ENCODE measurements at places on chromosomes 7 and 10. TPM values are rescaled to one million over a fixed set of nuclear protein-coding genes. Genes with fewer than 3 reads are reported as not detected.

GRCh38 chr10:73469579-73469978, 26.2 kb downstream of the PPP3CB start:
- peaks cover 98% of the 10 kb centered on the region for H3K36me3 ChIP-seq
- no peak overlapping the region for H3K27ac ChIP-seq
- H3K4me3 ChIP-seq, result no peak overlapping the region
- H3K4me1 ChIP-seq, result no peaks in the 10 kb centered on the region
- DNase-seq, result no peak

DNA sequence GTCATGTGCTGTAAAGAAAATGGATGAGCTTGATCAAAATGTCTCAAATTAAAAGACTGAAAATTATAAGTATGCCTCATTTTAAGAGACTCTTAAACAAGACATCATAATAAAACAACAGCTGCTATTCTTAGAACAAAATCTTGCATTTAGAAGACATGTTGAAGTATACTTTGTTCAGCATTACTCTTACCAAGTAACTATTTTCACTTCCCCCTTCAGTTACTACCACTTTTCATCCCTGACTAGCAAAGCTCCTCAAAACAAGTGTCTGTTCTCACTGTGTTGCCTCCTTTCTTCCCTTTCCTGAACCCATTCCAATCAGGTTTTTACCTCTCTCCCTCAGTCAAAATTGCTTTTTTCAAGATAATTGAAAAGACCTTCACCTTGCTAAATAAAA, 31.6 kb downstream of the ELAPOR2 start:
- H3K36me3 ChIP-seq, result no peaks in the 10 kb centered on the region
- H3K27me3 ChIP-seq, result no peaks in the 10 kb centered on the region
- H3K4me3 ChIP-seq, result no peak overlapping the region

GRCh38 chr10:130964771-130965170, 346.8 kb downstream of the TCERG1L start:
- H3K27ac ChIP-seq, result no peak overlapping the region
- no peaks in the 10 kb centered on the region for H3K27me3 ChIP-seq
- no peaks in the 10 kb centered on the region for H3K36me3 ChIP-seq

DNA sequence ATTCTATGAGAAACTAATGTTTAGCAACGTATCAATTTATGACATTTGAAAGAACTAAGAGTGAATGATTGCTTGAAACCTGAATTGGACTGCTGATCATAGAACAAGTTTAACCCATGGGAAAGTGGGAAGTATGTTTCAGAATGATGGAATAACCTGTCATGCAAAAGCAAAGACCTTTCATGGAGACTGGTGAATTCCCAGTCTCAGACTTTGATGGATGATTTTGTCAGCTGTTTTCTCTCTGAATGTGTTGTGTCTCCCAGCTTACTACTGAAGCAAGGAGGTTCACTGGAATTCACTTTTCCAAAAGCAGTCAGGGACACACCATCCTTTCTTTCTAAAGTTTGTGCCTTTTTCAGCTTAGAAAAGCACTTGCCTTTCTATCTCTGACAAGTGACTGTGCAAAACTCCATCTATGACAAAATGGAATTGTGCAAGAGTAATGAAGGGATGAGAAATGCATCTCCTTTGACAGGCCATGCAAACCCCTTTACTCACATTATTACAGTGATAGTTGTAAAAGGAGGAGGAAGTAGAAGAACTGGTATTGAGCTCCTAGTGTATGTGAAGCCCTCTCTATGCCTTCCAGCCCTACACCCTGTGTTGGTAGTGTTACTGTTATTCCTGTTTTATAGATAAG, 176.1 kb downstream of the PRKG1 start:
- H3K27ac ChIP-seq, result no peak overlapping the region
- no peak overlapping the region for H3K4me3 ChIP-seq
- H3K36me3 ChIP-seq, result no peaks in the 10 kb centered on the region
- no peak for DNase-seq
- H3K4me1 ChIP-seq, result no peaks in the 10 kb centered on the region
- H3K27me3 ChIP-seq, result no peaks in the 10 kb centered on the region

GRCh38 chr7:74187915-74188675, 13.9 kb downstream of the EIF4H start:
- no peak for DNase-seq
- H3K4me1 ChIP-seq, result peaks cover 59% of the 10 kb centered on the region
- peaks cover 64% of the 10 kb centered on the region for H3K36me3 ChIP-seq
- H3K27ac ChIP-seq, result peak overlapping the region; percentile 13
- H3K4me3 ChIP-seq, result no peak overlapping the region

- H3K4me3 ChIP-seq, result no peak overlapping the region
- H3K27me3 ChIP-seq, result no peaks in the 10 kb centered on the region
- no peaks in the 10 kb centered on the region for H3K4me1 ChIP-seq
- no peaks in the 10 kb centered on the region for H3K36me3 ChIP-seq
- no peak for DNase-seq
These were observed 63.8 kb upstream of the SMNDC1 start for GRCh38 chr10:110368556-110368955.

GRCh38 chr10:98488669-98489430, 42.1 kb upstream of the HPS1 start:
- H3K27me3 ChIP-seq, result no peaks in the 10 kb centered on the region
- H3K4me3 ChIP-seq, result no peak overlapping the region
- DNase-seq, result no peak

CUEDC2 gene
- 41.2 TPM for total RNA-seq
